Activated CD4-positive, alpha-beta T cell treated with anti-CD3 and anti-CD28 coated beads for 1 hour (primary cell): ENCODE measurements at places on chromosomes 3 and 15.

- DNase-seq: no peak
Measured at GRCh38 chr3:27591312-27592210, 107.4 kb upstream of the SLC4A7 start.

DNA sequence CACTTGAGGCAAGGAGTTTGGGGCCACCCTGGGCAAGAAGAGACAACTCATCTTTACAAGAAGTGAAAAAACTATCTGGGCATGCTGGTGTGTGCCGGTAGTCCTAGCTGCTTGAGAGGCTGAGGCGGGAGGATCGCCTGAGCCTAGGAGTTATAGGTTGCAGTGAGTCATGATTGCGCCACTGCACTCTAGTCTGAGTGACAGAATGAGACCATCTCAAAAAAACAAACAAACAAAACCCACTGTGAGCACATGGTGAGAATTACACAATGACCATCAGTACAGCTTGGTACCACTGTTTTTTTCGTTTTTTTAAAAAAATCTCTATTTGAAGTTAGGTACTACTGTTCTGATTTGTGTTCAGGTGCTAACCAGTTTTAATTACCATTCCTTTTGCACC lies 13.6 kb downstream of the VPS39 start:
- DNase-seq: no peak

GRCh38 chr3:56681984-56682461 lies 1.0 kb downstream of the TASOR start:
- DNase-seq: no peak

GRCh38 chr3:130242850-130243569 lies 102.5 kb upstream of the COL6A5 start:
- no peak for DNase-seq

DNA sequence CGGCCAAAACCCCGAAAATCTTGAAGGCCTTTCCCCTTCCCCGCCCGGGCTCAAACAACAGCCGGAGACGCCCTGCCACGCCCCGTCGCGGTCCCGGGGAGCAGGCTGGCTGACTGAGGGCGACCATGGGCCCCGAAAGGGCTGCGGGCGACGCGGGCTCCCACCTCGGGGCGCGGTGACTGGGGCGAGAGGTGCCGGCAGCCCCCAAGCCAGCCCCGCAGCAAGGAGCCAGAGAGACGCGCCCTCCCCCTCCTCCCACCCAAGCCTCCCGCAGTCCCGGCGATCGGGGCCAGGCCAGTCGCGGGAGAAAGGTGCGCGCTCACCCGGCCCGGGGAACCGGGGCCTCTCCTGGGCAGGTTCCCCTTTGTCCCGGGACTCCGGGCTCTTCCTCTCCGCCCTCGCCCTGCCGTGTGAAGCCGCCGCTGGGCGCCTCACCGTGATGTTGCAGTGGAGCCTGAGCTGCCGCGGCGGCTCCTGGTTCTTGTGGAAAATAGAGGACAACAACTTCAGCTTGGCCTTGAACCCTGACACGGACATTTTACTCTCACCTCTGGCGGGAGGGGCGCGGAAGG lies 30.6 kb upstream of the ZSCAN2 start:
- DNase-seq: peak; percentile 28

GRCh38 chr15:43067717-43068461 lies 37.9 kb downstream of the UBR1 start:
- no peak for DNase-seq

- no peak for DNase-seq
Measured at GRCh38 chr3:99969136-99969535, 145.2 kb downstream of the FILIP1L start.

DNA sequence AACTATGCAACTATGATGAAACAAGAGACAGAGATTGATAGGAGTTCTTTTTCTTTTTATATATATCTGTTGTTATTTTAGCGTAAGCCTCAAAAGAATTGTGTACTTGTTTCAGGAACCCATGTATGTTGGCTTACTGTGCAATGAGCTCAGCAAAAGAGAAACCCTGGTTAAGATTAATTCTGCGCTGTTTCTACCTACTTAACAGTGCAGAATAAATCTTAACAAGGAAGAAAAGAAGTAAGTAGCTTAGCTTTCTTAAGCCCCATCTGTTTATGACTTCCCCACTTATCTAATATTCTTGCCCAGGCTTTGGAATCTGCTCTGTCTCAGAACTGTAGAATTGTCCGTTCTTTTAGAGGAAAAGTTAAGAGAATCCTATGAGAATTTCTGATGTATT lies 27.4 kb downstream of the ECT2 start:
- DNase-seq: no peak

DNA sequence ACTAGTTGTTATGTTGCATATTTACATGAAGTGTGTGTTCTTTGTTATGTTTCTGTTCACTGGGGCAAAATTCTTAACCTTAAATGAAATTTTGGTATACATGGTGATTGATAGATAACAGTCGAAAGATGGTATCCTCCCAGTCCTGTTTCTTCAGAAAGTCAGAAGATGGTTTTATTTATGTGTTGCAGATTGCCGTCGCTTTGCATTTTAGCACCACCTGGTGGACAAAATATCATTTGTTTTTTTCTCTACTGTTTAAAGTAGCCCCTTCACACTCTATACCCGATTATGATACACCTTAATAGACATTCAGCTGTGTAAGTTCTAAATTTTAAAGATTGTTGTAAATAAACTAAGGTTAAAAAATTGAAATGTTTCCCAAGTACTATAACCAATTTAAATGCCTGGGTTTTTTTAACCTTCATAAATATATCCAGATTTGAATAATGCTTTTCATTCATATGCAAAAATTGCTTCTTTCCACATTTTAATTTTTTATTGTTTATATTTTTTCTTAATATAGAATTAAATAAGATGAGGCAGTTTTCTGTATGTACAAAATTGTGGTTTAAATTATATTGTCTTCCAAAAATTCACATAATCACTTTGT lies 152.2 kb downstream of the ALCAM start:
- DNase-seq: no peak

- DNase-seq: peak; percentile 77
Measured at GRCh38 chr3:152268555-152269055, at the start of gene MBNL1. Gene MBNL1, plus strand, starts transcription at chr3:152268929. Its CDS starts 31,265 bp downstream, at chr3:152300194.

GRCh38 chr3:143814443-143814889 lies 33.8 kb downstream of the SLC9A9 start:
- DNase-seq: no peak

DNA sequence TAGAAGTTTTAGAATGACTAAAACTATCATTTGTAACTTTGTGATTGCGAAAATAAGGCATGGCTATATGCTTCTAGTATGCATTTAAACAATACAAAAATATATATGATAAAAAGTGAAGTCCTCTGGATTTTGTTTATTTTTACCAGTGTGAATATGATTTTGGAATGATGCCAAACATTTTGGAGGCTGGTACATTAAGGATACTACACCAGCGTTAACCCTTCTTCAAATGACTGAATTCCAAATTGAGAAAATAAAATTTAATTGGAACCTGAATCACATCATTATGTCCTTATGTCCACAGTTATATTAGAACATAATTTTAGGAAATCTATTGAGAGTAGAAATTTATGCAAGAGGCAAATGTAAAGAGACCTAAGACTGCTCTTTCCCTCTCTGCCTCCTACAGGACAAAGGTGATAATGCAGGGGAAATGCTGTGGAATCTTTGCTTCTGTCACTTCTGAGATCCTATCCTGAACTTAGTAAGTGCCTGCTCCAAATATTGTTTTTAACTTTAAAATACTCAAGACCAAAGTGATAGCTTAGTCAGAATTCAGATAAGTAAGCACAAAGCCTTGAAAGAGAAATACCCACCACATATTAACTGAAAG lies 121.1 kb upstream of the NANOGP8 start:
- no peak for DNase-seq

GRCh38 chr15:66164788-66165187 lies 88.8 kb downstream of the MEGF11 start:
- no peak for DNase-seq

- no peak for DNase-seq
Measured at GRCh38 chr15:95624100-95624499, 706.4 kb upstream of the NR2F2 start.

GRCh38 chr3:31009881-31010280 lies 115.4 kb upstream of the GADL1 start:
- no peak for DNase-seq

- DNase-seq: no peak
Measured at GRCh38 chr3:101848326-101848725, 988 bp upstream of the NFKBIZ start.

GRCh38 chr15:85702321-85703101 lies 92.2 kb downstream of the KLHL25 start:
- DNase-seq: no peak

- DNase-seq: no peak
Measured at GRCh38 chr15:80825361-80826030, 46.3 kb downstream of the CEMIP start.
